SJSA1 (cell line): ENCODE measurements at places on chromosomes 6 and 20.

DNA sequence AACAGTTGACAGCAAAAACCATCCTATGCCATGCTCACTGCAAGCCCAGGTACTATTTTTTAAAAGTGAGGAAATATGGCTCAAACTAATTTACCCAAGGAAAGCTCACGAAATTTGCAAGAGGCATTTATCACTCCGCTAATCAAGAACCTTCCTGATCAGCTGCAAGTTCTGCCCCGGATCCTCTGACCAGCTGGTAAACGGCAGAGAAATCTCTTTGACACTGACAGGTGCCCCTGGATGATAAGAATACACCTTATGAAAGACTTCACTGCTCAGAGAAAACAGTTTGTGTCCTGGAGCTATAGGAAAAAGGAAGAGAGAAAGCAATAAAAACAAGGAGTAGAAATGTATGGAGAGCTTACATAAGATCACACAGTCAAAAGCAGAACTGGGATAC is 6.4 kb downstream of the CNKSR3 start:
- H3K4me1 ChIP-seq, result peaks cover 11% of the 10 kb centered on the region
- H3K27ac ChIP-seq, result no peak overlapping the region
- H3K27me3 ChIP-seq, result no peaks in the 10 kb centered on the region
- DNase-seq, result no peak
- H3K4me3 ChIP-seq, result no peak overlapping the region

DNA sequence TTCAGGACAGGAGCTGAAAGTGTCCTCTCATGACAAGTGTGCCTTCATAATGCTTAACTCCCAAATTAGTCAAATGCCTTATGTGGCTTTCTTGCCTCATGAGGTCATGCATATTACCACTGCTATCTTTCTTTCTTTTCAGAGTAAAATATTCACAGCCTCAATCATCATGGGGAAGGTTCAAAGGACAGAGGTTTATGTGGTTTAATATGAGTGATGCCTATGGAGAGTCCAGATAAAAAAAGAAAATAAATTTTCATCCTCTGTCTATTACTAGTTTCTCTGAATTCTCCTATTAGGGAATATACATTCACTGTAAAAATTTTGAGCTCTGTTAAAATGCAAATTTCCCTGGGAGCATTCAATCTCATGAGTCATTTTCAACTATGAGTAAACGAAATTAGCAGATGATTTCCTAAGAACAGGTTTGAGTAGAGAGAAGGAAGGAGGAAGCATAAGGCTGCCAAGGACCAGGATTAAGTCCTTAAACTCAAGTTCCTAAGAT is 396.9 kb upstream of the ADGRB3 start:
- no peak overlapping the region for H3K27ac ChIP-seq
- no peak for DNase-seq
- H3K27me3 ChIP-seq, result no peaks in the 10 kb centered on the region
- H3K4me3 ChIP-seq, result no peak overlapping the region
- H3K36me3 ChIP-seq, result no peaks in the 10 kb centered on the region
- no peaks in the 10 kb centered on the region for H3K4me1 ChIP-seq

DNA sequence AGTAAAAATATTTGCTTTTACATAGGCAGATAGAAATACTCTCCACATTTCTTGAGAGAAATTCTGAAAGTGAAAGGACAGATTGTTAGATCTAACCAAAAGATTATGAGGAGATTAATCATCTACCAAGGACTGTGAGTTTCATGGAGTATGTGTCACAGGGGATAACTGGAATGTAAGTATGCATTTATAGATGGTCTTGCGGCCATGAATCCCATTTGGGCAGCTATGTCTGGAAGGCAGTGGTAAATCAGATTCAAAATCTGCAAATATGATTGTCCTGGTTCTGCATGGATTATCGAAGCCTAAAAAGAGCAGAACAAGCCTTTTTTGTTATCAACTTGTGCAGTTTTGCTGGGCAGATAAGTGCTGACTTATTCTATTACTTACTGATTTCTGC is 293.8 kb downstream of the RFPL4B start:
- no peaks in the 10 kb centered on the region for H3K36me3 ChIP-seq
- peak overlapping the region; percentile 16; the same call in 1 of the 2 replicates for H3K27ac ChIP-seq
- no peak overlapping the region for H3K4me3 ChIP-seq
- no peaks in the 10 kb centered on the region for H3K27me3 ChIP-seq
- DNase-seq, result no peak

GRCh38 chr6:24743265-24743943 is 24.4 kb upstream of the C6orf62 start:
- H3K27ac ChIP-seq, result peak overlapping the region; percentile 100
- peak; percentile 98 for DNase-seq
- peaks cover 23% of the 10 kb centered on the region for H3K4me1 ChIP-seq
- H3K4me3 ChIP-seq, result no peak overlapping the region

DNA sequence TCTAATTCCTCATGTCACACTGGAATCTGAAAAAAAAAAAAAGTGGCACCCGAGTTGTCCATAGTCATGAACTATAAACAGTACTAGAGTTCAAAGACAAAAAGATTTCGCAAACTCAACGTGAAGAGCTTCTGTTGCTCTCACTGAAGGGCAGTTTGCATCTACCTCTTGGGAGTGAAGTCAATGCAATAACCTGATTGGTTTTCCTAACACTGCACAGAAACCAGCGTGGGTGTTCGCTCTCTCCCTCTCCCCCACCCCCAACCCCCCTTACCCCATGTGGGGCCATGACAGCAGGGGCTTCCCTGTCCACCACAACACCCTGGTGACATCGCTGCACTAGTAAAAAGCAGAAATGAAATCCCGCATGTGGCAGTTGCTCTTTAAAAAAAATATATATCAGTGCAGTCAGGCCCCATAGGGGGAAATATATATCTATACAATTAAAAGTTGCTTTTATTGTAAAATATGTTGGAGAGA is 66.9 kb downstream of the GMPR start:
- no peaks in the 10 kb centered on the region for H3K27me3 ChIP-seq
- H3K4me3 ChIP-seq, result no peak overlapping the region
- no peak for DNase-seq
- H3K4me1 ChIP-seq, result no peaks in the 10 kb centered on the region
- H3K27ac ChIP-seq, result no peak overlapping the region
- peaks cover 9% of the 10 kb centered on the region; the same call in 1 of the 2 replicates for H3K36me3 ChIP-seq

- DNase-seq, result no peak
- no peaks in the 10 kb centered on the region for H3K36me3 ChIP-seq
- no peaks in the 10 kb centered on the region for H3K27me3 ChIP-seq
- no peak overlapping the region for H3K4me3 ChIP-seq
Observed at GRCh38 chr6:43695215-43695966, 7.8 kb upstream of the MRPS18A start.

GRCh38 chr6:102928109-102928508 is 1534.6 kb downstream of the GRIK2 start:
- no peaks in the 10 kb centered on the region for H3K36me3 ChIP-seq
- no peak overlapping the region for H3K27ac ChIP-seq
- no peaks in the 10 kb centered on the region for H3K27me3 ChIP-seq
- no peak overlapping the region for H3K4me3 ChIP-seq
- no peaks in the 10 kb centered on the region for H3K4me1 ChIP-seq

GRCh38 chr6:106098383-106099234 is 12.5 kb downstream of the PRDM1 start:
- H3K4me1 ChIP-seq, result peaks cover 17% of the 10 kb centered on the region
- H3K4me3 ChIP-seq, result peak overlapping the region; percentile 36
- H3K36me3 ChIP-seq, result peaks cover 3% of the 10 kb centered on the region; the same call in 1 of the 2 replicates
- DNase-seq, result peak; percentile 52
- peak overlapping the region; percentile 46 for H3K27ac ChIP-seq

DNA sequence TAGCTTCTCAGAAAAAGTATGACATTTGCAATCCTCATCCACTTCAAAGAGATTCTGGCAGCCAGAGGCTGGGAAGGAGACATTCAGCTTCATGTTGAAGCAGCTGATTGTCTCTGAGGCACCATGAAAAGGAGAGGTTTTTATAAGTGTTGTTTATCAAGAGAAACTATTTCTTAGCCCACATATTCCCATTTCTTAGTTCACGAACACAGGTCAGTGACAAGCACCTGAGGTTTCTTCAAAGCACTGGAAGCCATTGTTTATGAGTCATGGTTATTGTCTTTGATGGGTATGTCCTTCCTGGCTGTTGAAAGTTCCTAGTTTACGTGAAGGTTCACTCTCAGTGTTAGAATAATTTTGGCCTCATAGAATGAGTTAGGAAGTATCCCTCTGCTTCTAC is 3.0 kb upstream of the DDX43 start:
- DNase-seq, result no peak
- no peaks in the 10 kb centered on the region for H3K27me3 ChIP-seq
- H3K4me3 ChIP-seq, result no peak overlapping the region
- H3K27ac ChIP-seq, result no peak overlapping the region
- H3K4me1 ChIP-seq, result 0 out of 2 replicates have a peak, but pooled peaks cover 3% of the 10 kb centered on the region
- H3K36me3 ChIP-seq, result no peaks in the 10 kb centered on the region

- no peak overlapping the region for H3K4me3 ChIP-seq
- peaks cover 37% of the 10 kb centered on the region for H3K4me1 ChIP-seq
- no peak for DNase-seq
- no peak overlapping the region for H3K27ac ChIP-seq
- H3K36me3 ChIP-seq, result no peaks in the 10 kb centered on the region
- no peaks in the 10 kb centered on the region for H3K27me3 ChIP-seq
Observed at GRCh38 chr6:109788687-109789086, 97.6 kb downstream of the FIG4 start.

DNA sequence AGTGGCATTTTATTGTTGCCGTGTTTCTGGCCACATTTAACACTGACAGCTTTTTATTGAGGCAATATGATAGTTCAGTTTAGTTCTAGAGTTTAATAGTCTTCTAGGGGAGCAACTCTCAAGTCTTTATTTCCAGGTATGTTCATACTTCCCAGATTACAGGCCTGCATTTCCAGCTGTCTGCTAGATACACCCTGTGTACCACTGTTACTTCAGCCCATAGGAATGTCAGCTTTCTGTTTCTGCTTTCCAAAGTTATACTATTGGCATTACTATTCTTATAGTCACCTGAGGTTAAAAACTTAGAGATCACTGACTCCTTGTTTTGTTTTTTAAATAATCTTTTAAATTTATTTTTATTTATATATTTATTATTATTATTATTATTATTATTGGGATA is 7.6 kb downstream of the ZNF451 start:
- no peak overlapping the region for H3K27ac ChIP-seq
- H3K4me1 ChIP-seq, result no peaks in the 10 kb centered on the region
- peaks cover 72% of the 10 kb centered on the region for H3K36me3 ChIP-seq
- H3K4me3 ChIP-seq, result no peak overlapping the region

DNA sequence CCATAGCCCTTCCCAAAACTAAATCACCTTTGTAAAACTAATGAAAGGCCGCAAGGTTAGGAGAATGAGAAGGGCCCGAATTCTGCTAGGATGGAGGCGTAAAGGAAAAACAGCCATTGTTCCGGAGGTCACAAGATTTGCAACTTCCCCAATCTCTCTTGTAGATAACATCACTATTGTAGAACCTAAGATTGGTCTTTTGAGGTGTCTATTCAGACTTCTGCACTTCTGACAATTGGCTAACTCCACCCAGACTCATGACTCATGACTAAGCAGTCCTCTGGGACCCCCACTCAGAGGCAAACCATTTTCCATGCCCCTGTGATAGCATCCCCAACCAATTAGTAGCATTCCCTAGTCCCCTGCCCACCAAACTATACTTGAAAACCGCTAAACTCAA is 210.5 kb upstream of the SHLD1 start:
- no peaks in the 10 kb centered on the region for H3K4me1 ChIP-seq
- no peak for DNase-seq

GRCh38 chr6:100622907-100623692 is 158.4 kb upstream of the SIM1 start:
- H3K27me3 ChIP-seq, result no peaks in the 10 kb centered on the region
- H3K4me1 ChIP-seq, result peaks cover 9% of the 10 kb centered on the region; the same call in 1 of the 2 replicates
- H3K36me3 ChIP-seq, result peaks cover 36% of the 10 kb centered on the region

DNA sequence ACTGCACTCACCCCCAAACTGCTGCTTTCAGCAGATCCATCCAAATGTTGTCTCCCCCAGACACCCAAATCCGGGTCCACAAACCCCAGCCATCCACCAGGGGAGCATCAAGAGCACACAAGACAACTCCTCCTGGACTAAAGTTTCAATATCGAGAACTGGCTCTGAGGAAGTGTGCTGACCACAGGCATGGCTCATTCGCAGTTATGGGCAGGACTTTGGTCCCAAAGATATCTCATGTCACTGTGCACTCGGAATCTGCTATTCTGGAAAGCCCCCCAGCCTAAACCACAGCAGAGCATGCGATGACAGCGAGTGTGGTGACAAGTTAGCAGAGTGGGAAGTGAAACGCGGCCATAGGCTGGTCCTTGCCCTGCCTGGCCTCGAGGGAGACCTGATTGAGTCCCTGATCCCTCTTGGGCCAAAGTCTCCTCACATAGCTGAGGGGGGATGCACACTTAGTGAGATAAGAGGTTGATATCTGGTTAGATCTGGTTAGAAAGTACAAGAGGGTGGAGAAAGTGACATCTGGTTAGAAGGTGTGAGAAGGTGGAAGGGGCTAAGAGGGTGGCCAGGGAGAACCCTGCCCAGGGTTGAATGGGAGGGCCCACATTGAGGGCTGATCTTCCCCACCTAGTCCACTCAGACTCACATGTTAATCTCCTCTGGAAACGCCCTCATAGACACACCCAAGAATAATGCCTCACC is 149.7 kb downstream of the MRPL14 start:
- H3K27me3 ChIP-seq, result no peaks in the 10 kb centered on the region
- no peaks in the 10 kb centered on the region for H3K4me1 ChIP-seq
- DNase-seq, result no peak
- H3K27ac ChIP-seq, result no peak overlapping the region
- H3K36me3 ChIP-seq, result no peaks in the 10 kb centered on the region
- H3K4me3 ChIP-seq, result no peak overlapping the region

DNA sequence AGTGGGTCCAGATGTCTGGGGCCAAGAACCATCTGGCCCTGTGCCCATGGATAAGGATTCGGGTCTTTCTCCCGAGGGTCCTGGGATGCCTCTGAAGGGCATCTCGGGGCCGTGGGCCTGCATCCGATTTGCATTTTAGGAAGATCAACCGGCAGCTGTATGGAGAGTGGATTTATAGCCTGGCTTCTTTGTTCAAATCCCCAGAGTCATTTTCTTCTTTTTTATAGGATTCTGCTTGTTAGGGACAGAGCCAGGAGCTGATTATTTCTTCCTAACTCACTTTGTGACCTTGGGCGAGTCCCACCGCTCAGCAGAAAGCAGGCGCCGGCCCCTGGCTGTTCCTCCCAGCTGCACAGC is 52.9 kb upstream of the APCDD1L start:
- no peak for DNase-seq
- peak overlapping the region; percentile 79 for H3K27ac ChIP-seq
- H3K36me3 ChIP-seq, result no peaks in the 10 kb centered on the region
- no peak overlapping the region for H3K4me3 ChIP-seq
- peaks cover 50% of the 10 kb centered on the region for H3K4me1 ChIP-seq

DNA sequence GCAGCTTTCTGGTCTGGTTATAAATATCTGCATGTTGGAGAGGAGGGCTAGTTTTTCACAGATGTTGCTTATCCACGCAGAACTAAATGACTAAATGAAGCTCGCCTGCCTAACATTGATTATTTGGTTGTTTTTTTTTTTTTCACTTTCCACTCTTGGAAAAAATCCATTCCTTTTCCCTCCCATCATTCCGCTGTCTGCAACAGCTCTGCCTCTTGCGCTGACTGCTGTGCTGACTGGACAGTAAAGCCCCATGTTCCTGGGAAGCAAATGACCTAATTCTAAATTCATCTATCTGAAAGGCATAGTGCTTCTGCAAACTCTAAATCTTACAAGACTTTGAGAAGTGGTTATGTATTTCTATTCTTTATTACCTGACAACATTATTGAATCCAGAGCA is 255.5 kb upstream of the PLN start:
- no peaks in the 10 kb centered on the region for H3K27me3 ChIP-seq
- no peak overlapping the region for H3K4me3 ChIP-seq
- no peaks in the 10 kb centered on the region for H3K4me1 ChIP-seq
- H3K27ac ChIP-seq, result no peak overlapping the region
- H3K36me3 ChIP-seq, result no peaks in the 10 kb centered on the region
- no peak for DNase-seq

- H3K4me1 ChIP-seq, result peaks cover 25% of the 10 kb centered on the region
- no peaks in the 10 kb centered on the region for H3K27me3 ChIP-seq
- peak overlapping the region; percentile 100 for H3K4me3 ChIP-seq
- no peak for DNase-seq
- H3K27ac ChIP-seq, result peak overlapping the region; percentile 97; the same call in 1 of the 2 replicates
Observed at GRCh38 chr20:50189681-50190250, 864 bp upstream of the CEBPB start.
